ENCODE measurements at places on chromosomes 6 and 20.

DNA sequence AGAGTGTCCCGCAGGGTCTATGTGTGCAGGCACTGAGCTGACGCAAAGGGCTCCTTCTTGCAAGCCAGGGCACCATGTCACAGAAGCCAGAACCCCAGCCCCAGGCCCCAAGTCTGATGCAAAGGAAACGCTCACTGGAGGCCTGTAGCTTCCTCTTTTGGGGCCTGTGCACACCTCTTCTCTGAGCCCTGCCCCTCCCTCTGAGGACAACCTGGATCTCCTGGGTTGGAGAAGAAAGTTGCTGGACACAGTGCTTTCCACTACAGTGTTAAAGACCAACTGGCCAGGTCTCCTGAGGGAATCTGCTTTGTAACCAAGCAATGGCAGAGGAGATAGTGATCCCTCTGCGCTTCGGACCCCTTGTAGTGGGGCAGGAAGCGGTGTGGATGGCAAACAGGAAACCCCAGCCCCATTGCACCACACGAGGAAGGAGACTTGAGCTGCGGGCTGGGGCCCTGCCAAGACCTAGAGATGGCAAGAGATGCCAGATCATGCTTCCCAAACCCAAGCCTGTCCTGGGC is 90.0 kb downstream of the PRND start:
- no peak for DNase-seq

DNA sequence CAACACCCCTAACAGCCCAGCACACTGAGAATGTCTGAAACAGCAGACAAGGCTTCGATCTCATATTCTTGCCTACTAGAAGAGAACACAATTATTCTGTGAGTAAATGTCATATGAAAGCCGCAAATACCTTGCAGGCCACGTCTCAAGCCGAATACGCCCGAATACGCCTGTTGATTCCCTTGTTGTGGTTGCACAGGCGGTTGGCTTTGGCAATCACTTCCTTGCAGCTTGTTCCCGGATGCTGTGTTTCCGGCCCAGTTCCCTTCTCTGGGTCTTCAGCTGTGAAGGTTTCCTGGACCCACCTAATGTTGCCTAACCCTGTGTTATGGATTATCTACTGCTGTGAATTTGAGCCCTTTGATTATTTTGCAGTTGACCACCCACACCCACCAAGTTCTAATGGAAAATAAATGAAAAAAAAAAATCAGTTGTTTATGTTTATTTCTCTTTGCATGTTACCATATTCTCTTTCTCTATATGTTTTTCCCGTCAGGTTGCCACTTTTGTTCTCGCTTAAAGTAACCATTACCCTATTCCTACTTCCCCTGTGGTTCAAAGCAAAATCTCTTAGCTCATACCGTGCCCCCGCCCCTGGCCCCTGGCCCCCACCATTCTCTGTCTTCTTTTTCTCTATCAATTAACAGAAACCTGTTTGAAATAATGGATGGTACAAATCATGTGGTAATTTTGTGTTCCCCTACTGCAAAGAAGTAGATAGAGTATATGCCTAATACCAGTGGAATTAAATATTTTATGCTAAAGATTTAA is 172.4 kb downstream of the ADGB start:
- no peak for DNase-seq

DNA sequence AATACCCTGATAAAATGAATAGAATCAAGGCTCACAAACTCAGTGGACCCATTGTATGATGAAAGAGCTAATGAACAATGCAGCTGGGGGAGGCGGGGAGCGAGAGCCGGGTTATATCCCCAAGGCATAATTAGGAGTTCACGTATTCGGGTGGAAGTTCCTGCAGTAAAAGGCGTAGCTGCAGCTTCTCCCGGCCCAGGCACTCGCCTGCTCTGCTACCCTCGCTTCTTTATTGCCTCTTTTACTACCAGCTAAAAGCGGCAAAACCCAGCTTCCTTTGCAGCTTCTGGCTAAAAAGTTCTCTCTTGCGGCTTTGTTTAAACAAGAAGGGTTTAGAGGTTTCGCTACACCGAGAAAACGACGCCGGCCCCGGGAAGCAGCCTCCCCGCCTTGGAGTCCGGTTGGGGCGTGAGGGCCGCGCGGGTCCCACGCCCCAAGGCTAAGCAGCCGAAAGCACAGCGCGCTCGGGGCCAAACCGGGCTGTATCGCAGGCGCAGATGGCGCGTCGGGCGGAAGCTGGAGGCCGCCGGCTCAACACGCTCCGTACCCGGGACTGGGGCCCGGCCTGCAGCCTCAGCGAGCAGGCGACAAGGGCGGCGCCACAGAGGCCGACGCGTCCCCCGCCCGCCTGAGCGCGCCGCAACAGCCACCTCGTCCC is 1.6 kb downstream of the ZBTB2 start:
- no peak for DNase-seq

- no peak for DNase-seq
Observed at GRCh38 chr6:49205526-49205925, 257.5 kb downstream of the MMUT start.

DNA sequence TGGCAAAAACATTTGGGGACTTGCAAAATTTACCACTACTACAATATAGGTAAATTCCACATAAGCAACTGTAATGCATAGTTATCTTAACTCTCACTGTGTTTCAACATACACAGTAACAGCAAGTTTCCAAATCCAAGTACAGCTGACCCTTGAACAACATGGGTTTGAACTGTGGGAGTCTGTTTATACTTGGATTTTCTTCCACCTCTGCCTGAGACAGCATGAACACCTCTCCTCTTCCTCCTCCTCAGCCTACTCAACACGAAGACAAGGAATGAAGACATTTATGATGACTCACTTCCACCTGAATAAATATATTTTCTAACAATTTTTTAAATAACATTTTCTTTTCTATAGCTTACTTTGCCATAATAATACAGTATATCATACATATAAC is 25.6 kb downstream of the MAN1A1 start:
- DNase-seq: no peak

GRCh38 chr20:47178277-47178676 is 178.2 kb downstream of the ZMYND8 start:
- no peak for DNase-seq

GRCh38 chr6:5478380-5478779 is 217.1 kb downstream of the FARS2 start:
- no peak for DNase-seq

DNA sequence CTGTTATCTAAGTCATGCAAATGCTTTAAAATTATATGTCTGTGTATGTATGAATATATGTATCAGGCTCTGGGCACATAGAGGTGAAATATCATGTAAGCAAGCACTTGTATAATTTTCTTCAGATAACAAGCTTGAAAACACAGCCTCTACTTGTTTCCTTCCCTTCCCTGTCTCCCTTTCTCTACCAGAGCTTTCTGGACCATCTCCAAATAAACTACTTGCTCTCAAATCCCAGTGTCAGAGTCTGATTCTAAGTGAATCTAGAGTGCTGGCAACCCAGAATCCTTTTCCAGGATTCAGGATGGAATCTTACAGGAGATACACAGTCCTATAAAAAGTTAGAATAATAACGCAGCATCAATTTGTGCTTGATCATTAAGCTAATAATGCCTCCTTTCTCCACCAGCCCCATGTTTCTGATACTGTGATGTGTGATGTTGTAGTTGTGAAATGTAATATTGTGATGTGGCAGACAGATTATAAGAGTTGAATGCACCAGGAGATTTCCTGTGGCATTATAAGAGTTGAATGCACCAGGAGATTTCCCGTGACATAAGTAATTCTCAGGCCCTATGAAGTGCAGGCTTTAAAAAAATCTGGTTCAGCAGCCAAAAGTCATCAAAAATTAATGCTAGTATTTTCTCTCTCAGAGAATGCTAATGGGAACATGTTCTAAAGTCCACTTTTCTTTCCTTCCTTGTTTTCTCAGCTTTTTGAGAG is 89.6 kb downstream of the PCSK2 start:
- DNase-seq: no peak

- DNase-seq: no peak
Observed at GRCh38 chr20:53809217-53809616, 215.6 kb upstream of the ZNF217 start.

- no peak for DNase-seq
Observed at GRCh38 chr20:52093575-52093974, 98.0 kb downstream of the ZFP64 start.

GRCh38 chr6:22807261-22807660 is 237.9 kb downstream of the HDGFL1 start:
- no peak for DNase-seq

DNA sequence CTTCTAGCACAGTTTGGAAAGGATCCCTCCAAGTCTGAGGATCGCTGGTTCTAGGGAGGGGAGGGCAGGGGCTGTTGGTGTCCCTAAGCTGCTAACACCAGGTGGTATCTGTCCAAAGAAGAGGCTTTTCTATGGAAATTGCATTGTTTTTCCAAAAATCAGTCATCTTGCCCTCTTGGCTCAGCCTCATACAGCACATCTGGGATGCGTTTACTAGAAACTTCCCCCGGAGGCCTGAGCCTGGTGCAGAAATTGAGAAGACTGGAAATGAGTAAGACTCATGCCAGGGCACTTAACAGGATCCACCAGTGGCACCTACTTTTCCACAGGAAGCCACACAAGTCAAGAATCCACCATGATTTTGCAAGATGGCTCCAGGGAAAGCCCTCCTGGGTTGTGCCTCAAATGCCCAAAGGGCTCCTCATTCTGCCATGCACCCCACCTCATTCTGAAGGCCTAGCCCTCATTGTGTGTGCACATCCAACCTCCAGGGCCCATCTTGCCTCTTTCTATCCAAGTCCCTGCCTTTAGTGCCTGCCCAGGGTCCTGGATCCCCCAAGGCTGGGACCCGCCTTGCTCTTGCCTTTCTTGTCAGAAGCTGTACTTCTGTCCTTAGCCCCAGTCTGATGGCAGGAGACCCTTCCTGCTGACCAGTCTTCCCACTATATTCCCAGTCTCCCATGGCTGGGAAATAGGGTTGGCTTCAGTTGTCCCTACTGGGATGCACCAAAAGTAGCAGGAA is 97.6 kb downstream of the MRPL14 start:
- DNase-seq: no peak

- no peak for DNase-seq
Observed at GRCh38 chr20:34938466-34939163, 17.0 kb downstream of the GSS start.

GRCh38 chr6:167757821-167758220 is 68.9 kb upstream of the AFDN start:
- no peak for DNase-seq

DNA sequence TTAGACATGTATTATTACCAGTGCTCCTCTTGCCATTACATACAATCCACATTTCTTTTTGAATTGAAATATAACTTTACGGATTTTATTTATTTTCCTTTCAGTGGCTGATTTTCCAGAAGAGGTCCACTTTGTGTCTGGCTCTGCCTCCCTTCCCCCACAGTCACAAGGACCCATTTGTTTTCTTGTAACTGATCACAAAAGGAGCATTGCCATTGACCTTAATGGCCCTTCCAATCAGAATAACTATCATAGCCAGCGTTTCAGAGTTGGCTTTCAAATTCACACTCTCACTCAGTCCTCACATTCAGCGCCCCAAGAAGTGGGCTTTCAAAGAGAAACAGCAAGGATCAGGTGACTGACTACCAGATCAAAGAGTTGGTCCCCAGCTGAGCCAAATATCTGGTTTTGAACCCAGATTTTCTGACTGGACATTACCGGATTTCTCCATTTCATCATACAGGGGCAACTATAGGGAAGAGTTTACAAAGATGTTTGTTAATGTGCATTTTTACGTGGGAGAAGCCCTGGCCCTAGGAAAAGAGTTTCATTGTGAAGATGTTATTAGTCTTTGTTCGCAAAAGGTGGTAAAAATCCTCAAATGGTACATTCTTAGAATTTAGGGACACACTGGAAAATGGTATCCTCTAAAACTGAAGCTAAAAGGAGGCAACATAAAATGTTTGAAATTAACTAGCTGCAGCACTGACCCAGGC is 2.0 kb upstream of the SLC22A23 start:
- DNase-seq: no peak

GRCh38 chr20:13857304-13857703 is 72.5 kb downstream of the NDUFAF5 start:
- DNase-seq: no peak

GRCh38 chr20:48940170-48940569 is 18.7 kb downstream of the ARFGEF2 start:
- no peak for DNase-seq

DNA sequence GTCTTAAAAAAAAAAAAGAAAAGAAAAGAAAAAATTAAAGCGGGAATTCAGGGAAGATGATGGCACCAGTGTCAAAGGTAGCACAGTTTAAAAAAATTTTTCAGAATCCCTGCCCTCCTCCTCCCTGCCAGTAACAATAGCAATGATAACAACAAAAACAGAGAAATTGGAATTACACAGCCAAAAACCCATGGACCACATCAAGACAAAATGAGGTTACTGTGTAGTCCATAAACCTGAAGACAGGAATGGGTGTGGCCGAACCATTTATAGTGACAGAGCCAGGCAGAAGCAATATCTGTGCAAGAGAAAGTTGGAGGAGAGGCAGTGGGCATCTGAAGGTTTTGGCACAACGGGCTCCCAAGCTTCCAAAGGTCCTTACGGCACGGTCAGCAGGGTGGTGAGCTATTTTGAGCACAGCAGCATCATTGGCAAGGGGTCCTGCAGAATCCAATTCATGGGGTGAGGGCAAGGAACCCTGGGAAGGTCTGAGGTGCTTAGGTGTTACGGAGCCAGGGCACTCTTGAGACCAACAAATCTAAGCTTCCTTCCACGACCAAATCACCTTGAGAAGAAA is 202.3 kb downstream of the GMPR start:
- DNase-seq: no peak

GRCh38 chr6:8830794-8831193 is 395.4 kb upstream of the SLC35B3 start:
- DNase-seq: no peak

DNA sequence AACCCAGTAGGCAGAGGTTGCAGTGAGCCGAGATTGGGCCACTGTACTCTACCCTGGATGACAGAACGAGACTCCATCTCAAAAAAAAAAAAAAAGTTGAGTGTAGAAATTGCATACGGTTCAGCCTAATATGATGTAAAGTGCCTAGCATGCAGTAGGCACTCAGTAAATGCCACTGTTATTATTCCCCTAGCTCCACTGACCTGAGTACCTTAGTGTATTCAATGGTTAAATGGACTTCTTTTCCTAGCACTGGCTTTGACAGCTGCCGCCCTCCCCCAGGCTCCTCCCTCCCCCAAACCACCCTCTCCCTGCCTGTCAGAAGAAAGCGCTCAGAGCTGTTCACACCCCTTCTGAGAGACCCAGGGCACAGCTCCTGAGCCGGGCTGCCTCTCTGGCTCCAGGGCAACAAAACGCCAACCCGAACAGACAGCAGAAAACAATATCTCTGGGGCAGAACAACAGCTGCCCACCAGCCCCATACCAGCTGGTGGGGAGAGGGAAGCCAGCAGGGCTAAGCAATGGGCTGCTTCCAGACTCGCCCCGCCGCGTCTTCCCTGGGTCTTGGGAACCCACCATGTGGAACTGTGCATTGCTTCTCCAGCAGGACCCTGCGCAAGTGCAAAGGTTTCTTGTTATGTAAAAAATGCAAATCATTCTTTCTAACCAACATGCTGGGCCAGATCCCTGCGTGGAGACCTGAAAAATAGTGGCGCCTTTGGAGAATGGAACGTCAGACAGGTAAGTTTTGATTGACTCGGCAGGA is 4.5 kb downstream of the CPNE5 start:
- no peak for DNase-seq

DNA sequence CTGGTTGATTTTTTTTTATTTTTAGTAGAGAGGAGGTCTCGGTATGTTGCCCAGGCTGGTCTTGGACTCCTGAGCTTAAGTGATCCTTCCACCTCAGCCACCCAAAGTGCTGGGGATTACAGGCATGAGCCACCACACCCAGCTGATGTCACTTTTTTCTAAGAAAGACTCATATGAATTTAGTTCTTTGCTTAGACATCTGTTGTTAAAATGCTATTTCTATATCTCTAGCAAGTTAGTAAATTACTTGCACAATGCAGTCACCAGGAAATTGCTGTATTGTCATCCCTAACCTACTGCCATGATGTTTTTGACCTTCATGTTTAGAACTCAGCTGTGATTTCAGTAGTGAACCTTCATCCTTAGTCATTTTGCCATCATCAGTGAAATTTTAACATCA is 5.7 kb downstream of the KDM1B start:
- no peak for DNase-seq
